NCI-H446 (cell line): ENCODE measurements at places on chromosomes 7 and 10.

DNA sequence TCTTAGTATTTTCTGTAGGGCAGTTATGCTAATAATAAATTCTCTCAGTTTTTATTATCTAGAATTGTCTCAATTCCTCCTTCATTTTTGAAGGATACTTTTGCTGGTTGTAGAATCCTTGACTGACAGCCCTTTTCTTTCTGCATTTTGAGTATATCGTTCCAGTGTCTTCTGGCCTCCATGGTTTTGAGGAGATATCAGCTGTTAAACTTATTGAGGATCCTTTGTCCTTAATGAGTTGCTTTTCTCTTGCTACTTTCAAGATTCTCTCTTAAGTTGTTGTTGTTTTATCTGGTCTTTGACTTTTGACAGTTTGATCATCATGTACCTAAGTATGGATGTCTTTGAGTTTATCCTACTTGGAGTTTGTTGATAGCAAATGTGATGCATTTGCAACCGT lies 8.9 kb upstream of the GJC3 start:
- no peak for DNase-seq

DNA sequence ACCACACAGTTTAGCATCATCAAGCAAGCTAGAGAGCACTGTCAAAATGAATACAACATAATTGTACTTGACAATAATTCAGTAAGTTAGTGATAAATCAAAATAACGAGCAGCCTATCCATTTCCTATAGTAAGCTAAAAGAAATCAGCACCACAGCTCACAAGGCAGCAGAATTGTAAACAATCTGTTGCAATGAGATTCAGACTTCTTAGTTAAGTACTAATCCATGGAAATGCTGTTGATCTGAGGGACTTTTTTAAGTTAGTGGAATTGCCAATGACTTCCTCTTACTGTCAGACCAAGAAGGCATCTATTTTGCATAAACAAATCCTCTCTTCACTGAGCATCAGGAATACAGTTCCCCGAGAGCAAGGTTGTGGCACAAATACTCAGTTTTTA lies 136.6 kb upstream of the CCDC6 start:
- DNase-seq, result no peak

GRCh38 chr7:131546583-131547141 lies 9.8 kb downstream of the PODXL start:
- no peak for DNase-seq

GRCh38 chr7:43077732-43078391 lies 34.6 kb upstream of the HECW1 start:
- peak; percentile 14 for DNase-seq

DNA sequence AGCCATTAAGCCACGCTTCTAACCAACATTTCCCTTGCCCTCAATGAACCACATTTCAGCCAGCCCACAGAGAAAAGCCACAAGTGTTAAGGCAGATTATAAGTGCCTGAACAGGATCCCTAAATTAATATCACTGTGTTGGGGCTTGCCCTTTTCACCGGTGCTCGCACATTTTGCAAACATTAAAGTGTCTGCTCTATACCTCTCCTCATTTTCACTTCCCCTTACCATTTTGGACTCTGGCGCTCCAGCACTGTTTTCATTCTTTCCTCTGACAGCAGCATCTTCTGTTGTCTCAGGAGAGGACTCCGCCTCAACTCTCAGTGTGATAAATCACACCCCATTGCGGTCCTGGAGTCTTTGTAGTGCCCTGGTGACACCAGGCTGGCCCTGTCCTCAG lies 274.2 kb downstream of the BAMBI start:
- no peak for DNase-seq

- no peak for DNase-seq
These were observed 151.3 kb downstream of the LRRN3 start for GRCh38 chr7:111242141-111242755.

- DNase-seq, result no peak
These were observed 43.6 kb downstream of the ZNF248 start for GRCh38 chr10:37813763-37814162.

- peak; percentile 20 for DNase-seq
These were observed 238.7 kb upstream of the PRSS58 start for GRCh38 chr7:142496545-142496991.

GRCh38 chr10:78508955-78509748 lies 475.5 kb downstream of the RPS24 start:
- DNase-seq, result no peak

DNA sequence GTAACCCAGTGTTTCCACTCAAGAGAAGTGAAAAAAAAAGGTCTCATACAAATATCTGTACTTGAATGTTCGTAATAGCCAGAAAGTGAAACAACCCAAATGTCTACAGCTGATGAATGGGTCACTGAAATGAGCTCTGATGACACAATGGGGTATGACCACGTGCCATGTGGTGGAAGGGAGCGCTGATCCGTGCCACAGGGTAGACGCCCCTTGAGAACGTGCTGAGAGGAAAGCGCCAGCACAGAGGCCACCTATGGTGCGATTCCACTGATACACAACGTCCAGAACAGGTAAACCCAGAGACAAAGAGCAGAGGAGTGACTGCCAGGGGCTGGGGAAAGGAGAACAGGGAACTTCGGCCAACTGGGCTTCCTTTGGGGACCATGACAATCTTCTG lies 50.3 kb downstream of the MAD1L1 start:
- DNase-seq, result no peak

GRCh38 chr7:41886901-41887311 lies 184.0 kb upstream of the INHBA start:
- no peak for DNase-seq

- DNase-seq, result no peak
These were observed 329.5 kb downstream of the RNLS start for GRCh38 chr10:88253622-88254021.

GRCh38 chr10:84391326-84391725 lies 62.9 kb downstream of the CCSER2 start:
- DNase-seq, result peak; percentile 46

GRCh38 chr10:13883636-13884444 lies 297.1 kb downstream of the PRPF18 start:
- no peak for DNase-seq

- DNase-seq, result no peak
These were observed 19.1 kb downstream of the CTBP2 start for GRCh38 chr10:125141150-125141859.

- DNase-seq, result peak; percentile 94
These were observed 316.8 kb upstream of the STEAP1 start for GRCh38 chr7:89837515-89837914.

DNA sequence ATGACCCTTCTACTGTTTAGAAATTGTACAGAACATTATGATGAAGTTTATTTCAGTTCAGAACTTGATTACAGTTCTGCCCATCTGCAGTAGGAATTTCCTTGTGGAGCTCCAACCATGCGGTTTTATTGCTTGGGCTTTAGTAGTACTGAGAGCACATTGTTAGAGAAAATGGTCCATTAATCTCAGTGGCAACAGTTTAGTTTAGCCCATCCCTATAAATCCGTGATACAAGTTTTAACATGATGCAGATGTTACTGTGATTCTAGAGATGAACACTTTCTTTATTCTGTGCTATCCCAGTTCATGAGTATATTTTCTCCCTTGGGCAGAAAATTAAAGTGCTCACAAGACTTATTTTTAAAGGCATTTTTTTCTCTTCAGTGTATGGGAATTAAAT lies 84.8 kb upstream of the FZD8 start:
- DNase-seq, result no peak

GRCh38 chr7:112069879-112070321 lies 136.3 kb downstream of the DOCK4 start:
- DNase-seq, result no peak

GRCh38 chr7:45161842-45162241 lies 4.3 kb downstream of the RAMP3 start:
- DNase-seq, result no peak

GRCh38 chr7:81393018-81393417 lies 376.8 kb downstream of the HGF start:
- DNase-seq, result no peak

DNA sequence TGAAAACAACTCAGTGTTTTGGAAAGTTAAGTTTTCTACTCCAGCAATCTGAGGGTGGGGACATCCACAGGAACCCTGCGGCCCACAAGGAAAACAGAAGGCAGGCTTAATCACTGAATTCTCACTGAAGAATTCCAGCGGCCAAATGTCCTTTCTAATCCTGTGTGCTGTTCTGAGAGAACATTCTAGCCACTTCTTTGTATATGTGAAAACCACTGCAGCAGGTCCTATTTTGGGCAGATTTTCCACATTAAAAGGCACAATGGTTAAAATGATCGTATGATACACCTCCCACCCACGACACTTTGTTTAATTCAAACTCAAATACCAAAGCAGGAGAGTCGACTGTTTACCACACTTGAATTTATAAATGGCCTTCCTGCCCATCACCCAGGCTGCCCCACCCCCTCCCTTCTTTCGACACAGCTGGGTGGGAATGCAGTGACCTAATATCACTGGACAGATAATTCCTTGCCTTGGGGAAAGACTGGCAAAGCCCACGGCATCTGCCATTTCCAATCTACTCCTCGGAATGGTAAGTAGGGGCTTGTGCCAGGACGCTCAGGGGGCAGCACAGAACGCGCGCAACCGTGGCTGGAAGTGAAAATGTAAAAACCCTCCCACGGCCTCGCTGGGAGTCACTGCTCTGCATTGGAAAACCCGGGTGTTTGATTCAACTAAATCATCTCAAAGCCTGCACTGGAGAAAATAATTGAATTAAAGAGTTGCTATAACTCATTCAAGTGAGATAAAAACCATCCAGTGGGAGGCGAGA lies 67.0 kb downstream of the CTBP2 start:
- no peak for DNase-seq

- DNase-seq, result no peak
These were observed 188.6 kb upstream of the GDF10 start for GRCh38 chr10:47111329-47111862.

- no peak for DNase-seq
These were observed 19.8 kb downstream of the PMPCB start for GRCh38 chr7:103317009-103317408.

GRCh38 chr10:100151723-100152300 lies 34.0 kb downstream of the ERLIN1 start:
- no peak for DNase-seq

DNA sequence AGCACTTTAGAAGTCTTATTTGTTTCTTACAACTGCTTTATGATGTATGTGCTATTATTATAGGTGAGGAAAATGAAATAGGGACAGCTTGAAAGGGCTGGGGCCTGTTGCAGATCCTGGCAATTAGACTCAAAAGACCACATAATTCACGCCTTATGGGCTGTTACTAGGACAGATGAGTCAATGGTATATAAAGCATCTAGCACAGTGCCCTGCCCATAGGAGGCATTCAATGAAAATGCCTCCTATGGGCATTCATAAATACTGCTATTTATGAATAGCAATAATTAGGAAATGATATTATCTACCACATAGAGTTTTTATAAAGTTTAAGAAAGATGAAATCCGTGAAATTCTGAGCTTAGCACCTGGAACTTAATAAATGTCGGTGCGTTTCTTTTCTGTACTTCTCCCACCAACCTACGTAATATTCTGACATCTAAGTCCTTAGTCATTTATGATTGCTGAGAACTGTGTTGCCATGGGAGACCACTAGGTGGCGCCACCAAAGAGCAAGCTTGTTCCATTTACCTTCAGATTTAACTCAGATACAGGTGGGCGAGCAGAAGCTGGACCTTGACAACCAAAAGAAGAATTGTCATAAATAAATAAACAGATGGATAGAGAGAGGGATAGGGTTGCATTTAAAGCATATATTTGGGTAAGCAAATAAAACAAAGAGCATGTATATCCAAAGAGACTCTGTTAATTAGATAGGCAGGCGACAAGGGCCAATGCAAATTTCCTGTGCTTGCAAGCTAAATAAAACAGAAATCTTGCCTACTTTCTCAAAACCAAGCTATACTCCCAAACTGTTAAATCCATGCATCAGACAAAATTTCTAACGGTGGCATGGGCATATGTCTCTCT lies 699.9 kb downstream of the INHBA start:
- DNase-seq, result no peak

DNA sequence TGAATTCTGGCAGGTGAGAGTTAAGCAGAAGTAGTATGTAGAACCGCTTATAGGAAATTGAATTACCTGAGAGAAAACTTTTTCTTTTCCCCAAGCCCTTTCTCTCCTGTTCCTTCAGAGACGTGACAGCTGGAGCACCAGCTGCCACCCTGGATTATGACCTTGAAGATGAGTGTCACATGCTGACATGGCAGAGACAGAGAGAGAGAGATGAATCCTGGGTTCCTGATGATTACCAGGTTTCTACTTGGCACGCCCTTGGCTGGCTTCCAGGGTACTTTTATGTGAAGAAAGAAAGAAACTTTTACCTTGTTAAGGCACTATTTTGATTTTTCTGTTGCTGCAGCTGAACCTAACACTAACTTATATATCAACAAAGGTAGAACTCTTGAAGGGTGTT lies 99.9 kb downstream of the GPR26 start:
- DNase-seq, result no peak

DNA sequence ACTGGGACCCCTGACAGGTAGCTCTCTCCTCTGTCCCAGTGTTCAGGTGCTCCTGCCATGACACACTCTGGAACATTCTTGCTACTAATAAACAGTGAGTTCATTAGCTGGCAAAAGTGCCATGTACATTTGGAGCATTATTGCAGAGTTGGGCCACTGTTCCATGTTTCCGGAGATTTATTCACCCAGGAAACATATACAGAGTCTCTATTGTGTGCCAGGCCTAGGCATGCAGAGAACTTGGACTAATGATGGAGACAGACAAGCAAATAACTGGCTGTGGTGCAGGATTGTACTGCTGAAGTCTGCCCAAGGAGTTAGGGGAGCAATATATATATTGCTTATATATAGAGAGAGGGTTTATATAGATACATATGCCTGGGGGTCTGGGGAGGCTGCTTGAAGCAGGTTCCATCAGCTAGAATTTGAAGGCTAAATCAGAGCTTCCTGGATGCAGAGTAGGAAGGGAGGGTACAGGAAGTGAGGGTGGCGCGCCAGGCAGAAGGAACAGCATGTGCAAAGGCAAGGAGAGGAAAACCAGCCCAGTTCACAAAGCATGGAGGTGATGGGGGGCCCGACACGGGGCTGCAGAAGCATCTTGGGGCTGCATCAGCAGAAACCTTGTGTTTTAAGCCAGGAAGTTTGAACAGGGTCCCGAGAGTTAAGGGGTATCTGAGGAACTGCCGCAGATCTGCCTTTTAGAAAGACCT lies 22.7 kb upstream of the EEPD1 start:
- no peak for DNase-seq

DNA sequence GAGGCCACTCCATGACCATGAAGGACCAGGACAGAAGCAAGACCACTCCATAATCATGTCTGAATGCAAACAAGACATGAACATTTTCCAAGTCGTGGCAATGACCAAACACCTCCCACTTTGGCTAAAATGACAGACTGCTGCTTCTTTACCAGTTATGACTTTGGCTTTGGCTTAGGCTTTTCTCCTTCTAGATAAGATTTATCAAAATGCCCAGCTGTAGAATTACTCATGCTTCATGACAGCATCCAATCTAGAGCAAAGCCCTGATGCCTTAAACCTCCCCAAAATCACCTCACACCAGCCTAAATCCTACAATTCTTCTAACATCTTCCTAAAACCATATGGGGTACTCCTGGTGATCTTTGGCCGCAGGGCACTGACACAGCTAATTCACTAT lies 102.1 kb downstream of the VPS41 start:
- DNase-seq, result no peak

GRCh38 chr7:35694161-35694783 lies 663 bp downstream of the HERPUD2 start:
- no peak for DNase-seq

GRCh38 chr10:6279540-6280267 lies 77.0 kb downstream of the PFKFB3 start:
- DNase-seq, result no peak

- DNase-seq, result no peak
These were observed 479 bp downstream of the PNPLA8 start for GRCh38 chr7:108525327-108525984.

GRCh38 chr7:158651968-158652565 lies 52.5 kb downstream of the NCAPG2 start:
- DNase-seq, result no peak
